Ureter (tissue), 1 donor: ENCODE measurements at places on chromosomes 2 and 18. TPM values are rescaled to one million over a fixed set of nuclear protein-coding genes. Genes with fewer than 3 reads are reported as not detected.
A peak's percentile ranks its signal among the peaks of the same experiment; 100 is the strongest.

- no peak for DNase-seq
Measured at GRCh38 chr2:61834893-61835292, 19.0 kb downstream of the FAM161A start.

DNA sequence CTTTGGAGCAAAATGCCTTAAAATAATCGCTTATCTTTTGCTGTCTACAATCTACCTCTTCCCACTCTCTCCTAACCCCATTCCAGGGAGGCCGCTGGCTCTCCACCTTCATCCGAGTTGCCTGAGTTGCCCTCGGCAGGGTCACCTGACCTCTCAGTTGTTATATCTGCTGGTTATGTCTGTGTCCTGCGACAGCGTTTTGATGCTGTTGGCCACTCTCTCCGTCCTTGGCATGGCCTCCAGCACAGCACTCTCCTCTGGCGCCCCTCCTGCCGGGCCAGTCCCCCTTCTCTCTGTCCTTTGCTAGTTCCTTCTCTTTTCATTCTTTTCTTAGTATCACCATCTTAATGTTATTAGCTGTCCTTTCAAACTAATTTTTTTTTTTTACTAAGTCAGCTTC, 41.6 kb downstream of the TRAF3IP1 start:
- DNase-seq: no peak

GRCh38 chr2:107542314-107542740, 284.4 kb upstream of the RGPD4 start:
- DNase-seq: no peak

- no peak for DNase-seq
Measured at GRCh38 chr2:37582481-37583220, 88.8 kb downstream of the CDC42EP3 start.

DNA sequence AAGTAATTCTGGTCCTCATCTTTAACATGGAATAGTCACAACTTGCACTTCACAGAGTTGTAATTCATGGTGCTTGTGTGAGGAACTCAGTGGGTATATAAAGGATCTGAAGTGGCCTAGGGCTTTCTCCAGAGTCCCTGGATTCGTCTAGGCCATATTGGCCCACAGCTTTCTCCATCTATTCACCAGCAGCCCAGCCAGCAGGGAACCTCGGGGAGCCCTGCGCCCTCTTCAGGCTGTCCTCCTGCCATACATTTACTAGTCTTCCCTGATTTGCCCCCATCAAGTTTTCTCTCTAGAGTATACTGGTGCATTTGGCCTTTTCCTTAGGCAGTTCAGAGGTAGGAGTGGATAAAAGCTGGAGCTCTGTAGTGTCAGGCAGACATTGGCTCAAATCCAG, 278.3 kb downstream of the MYCN start:
- DNase-seq: no peak

- no peak for DNase-seq
Measured at GRCh38 chr2:17871639-17872038, 6.8 kb upstream of the KCNS3 start.

- DNase-seq: no peak
Measured at GRCh38 chr18:61854578-61855448, 38.0 kb downstream of the RNF152 start.

DNA sequence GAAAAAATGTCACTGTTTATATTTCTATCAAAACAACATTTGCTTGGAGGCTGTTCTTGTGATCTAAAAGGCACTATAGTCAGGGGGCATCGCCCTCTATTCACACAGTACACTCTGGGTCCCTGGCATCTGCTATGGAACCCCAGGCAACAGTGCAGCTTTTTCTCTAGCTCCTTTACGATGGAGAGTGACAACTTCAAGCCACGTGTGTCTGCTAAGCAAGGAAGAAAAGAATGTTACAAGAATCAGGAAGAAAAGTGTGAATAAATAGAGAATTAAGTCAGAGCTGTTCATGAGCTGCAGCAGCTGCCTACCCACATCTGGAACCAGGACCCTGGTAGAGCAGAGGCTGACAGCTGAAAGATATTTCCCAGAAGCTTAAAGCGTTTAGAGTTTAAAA, 11.2 kb downstream of the RND3 start:
- DNase-seq: no peak

DNA sequence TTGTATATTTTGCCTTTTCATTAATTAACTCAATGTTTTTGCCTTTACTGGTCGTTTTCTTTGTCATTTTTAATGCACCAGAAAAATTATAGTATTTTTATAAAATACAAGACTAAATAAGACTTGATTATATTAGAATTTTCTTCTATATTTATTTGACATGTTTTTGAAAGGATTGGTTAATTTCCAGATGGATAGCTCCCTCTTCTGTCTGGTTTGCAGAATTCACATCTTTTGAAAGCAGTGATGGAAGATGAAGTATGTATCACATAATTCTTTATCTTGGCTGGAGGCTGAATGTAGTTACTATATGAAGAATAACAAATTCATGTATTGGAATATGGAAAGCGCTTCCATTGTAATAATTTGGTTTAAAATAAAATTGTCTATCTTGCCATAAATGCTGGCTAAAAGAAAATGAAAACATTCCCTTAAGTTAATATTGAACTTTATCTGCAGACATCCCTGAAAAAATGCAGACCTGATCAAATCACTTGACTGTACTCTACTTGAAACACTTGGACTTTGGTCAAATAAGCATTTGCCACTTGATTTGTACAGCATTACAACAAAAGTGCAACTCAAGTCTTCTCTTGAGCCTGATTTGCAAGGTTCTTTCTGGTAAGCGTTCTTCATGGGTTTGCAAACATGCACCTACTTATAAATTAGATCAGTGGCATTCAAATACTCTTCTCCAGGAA, 86.3 kb upstream of the EFEMP1 start:
- no peak for DNase-seq

DNA sequence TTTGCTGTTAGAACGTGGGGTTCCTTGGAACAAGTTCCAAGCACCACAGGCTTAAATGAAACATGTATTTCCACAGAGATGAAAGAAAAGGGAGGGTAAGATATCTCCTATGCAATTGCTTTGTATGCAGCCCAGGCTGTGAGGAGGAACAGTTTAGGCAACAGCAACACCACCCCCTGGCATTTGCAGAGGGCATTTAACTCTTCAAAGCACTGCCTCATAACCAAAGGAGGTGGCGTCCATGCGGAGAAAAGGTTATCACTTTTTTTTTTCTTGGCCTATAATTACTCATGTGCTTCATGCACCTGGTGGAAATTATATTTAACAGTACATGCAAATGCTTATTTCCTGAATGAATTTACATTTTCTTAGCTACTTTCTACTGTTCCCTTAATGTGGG, 286.0 kb downstream of the LPIN1 start:
- no peak for DNase-seq

DNA sequence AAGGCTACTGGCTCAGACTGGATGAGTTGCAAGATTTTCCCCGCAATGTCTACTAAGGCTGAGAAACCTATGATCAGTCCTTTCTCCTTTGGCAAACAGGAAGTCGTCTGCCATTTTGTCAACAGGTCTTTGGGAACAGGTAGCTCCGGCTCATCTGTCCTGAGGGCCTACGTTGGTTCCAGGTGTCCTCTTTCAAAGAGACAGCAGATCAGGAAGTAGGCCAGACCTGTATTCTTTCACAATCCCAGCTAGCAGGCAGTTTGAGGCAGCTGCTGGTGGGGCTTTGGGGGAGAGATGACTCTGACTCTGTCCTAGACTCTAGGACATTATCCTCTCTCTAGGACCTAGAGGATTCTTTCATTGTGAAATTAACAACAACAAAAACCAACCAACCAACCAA, 98.6 kb downstream of the ACTR2 start:
- no peak for DNase-seq

DNA sequence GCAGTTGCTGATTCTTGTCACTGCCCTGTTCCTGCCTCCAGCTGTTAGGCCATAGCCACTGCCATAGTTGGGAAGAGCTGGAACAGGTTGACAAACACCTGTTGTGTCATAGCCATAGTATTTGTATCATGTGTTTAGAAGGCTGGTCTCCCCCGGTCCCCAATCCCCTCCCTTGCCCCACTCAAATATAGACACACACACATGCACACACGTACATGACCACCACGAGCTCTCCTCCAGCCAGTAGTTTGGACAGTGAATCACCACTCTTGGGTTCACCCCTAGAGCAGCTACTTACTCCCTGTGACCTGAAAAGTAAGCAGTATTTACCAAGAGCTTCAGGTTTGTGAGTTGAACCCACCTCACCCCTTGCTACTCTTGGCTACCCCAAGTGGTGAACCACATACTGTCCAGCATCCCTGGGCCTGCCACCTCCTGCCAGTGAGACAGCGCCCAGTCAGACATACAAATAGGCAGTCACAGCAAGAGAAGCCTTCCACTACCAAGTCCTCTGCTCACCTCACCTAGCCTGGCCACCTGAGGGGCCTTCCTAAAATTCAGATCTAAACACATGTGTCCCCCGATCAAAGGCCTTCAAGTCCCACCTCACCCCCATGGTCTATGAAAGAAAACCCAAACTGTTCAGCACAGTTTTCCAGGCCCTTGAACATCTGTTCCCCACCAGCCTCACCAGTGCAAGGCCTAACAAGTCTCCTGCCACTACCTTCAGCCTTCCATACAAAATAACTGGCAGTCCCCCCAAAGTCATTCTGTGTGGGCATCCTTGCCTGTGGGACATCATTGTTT, 7.1 kb downstream of the PCBP1 start:
- DNase-seq: no peak

DNA sequence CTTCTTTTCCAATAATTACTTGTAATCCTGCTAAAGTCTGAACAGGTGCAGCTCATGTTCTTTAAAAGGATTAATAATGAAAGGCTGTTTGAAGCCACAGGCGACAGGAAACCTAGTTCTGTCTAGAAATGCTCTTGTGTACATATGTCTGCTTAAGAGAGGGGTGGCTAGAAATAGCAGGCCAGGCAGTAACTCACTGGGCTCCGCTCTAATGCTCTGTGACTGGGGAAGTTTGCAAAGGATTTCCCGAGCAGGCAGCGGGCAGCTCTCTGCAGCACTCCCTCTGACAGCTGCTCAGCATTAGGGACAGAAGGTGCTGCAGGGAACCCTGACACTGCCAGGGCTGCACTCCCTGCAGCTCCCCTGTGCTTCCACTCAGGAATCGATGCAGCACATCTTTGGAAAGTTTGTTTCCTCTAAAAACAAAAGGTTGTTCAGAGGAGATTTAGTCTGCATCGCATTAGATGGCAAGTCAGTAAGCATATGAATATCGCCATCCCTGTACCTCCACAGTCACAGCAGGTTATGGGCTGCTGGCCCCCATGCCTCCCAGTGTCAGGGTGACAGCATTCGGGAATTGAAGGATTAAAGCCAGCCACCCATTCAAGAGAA, 33.1 kb upstream of the TTC39C start:
- DNase-seq: no peak

- no peak for DNase-seq
Measured at GRCh38 chr18:59094569-59094968, 45.1 kb upstream of the SEC11C start.

DNA sequence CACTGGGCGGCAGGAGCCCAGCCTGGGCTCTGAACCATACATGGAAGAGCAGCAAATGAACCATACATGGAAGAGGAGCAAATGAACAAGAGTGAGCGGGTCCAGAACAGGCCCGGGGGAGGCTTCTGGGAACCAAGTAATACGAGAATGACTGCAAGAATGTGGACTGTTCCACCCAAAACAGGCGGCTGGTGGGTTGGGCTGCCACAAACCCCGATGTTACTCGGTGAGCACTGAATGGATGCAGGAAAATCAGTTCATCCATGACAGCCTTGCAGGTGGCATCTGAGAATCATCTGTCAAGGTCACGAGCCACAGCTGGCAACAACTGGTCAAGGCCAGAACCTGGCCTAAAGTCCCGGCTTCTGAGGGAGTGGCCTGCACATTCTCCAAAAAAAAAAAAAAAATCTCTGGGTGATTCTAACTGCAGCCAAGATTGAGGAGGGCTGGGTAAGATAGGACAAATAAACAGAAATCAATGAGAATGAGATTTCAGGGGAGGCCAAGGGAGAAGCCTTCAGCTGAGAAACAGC, 106.1 kb downstream of the ZNF516 start:
- DNase-seq: peak; percentile 40

DNA sequence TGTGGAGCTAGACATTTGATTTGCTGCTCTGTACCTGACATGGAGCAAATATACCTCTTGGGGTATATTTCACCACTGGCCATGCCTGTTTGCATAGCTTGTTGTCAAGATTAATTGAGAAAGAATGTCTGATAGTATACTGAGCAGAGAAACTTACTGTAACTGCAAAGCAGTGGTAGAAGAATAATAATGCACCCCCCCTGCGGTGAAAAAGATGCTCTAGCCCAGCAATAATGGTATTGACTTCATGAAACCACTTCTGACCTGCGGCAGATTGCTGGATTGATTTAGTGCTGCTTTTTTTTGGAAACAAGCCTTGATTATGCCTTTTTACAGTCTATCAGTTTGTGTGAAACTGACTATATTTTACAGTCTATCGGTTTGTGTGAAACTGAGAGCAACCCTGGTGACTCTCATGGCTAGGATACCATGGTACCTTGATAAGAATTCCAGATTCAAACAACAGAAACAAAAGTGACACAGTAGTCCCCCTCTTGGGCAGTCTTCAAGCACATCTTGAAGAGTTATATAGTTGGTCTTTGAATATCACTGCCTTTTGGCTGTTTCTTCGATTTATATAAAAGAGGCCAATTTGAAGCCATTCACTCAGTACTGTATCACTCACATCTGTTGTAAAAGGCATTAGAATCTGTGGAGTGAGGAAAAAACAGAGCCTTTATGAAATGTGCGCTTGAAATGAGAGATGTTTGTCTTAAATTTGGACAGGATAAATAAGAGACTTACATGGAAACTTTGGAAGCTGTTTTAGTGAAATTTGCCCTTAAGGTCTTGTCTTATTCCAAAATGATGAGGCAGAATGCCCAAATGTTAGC, 102.5 kb downstream of the FMNL2 start:
- no peak for DNase-seq

DNA sequence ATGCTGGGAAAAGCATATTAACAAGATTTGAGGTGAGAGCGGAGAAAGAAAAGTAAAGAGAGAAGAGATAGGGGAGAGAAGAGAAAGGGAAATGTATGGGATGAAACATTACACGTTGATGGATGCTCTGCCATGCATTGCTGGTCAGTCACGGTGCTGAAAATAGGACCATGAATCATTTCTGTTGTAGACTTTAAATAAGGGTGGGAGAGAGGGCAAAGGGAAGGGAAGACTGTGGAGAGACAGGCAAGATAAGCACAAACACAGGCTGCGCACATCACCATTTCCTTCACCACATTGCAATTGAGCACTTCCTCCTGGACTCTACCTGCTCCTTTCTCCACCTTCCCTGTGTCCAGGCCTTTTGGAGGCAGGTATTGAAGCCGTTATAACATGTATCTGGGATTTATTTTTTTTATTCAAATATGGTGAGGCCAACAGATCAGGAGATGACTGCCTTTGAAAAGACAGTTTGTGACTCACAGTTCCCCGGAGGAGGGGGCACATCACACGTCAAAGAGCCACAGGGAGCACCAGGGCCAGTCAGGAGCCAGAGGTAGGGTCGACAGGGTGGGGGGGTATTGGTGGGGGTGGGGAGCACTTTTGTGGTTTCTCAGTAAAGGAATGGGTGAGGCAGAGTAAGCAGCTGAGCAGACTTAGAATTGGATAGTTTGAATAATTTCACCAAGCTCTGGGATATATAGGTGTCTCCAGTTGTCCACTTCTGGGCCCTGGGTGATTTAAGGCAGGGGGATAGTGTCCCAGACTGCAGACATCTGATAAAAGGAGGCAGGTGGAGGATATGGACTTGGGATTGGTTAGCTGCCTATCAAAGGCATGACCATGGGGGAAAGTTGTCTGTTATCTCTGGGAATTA, 372.8 kb upstream of the ST6GAL2 start:
- no peak for DNase-seq

SCG2 gene
- 0.39 TPM for total RNA-seq

TNFRSF11A gene
- total RNA-seq: 6.5 TPM

RAPGEF4 gene
- 18.6 TPM for total RNA-seq

CACNB4 gene
- total RNA-seq: 3.3 TPM
